ENCODE measurements at places on chromosomes 7 and 10. TPM values are rescaled to one million over a fixed set of nuclear protein-coding genes. Genes with fewer than 3 reads are reported as not detected.

- DNase-seq, result no peak
Observed at GRCh38 chr7:28447071-28447470, 34.8 kb downstream of the CREB5 start.

GRCh38 chr10:101446071-101446470, 92.1 kb downstream of the BTRC start:
- DNase-seq, result no peak

DNA sequence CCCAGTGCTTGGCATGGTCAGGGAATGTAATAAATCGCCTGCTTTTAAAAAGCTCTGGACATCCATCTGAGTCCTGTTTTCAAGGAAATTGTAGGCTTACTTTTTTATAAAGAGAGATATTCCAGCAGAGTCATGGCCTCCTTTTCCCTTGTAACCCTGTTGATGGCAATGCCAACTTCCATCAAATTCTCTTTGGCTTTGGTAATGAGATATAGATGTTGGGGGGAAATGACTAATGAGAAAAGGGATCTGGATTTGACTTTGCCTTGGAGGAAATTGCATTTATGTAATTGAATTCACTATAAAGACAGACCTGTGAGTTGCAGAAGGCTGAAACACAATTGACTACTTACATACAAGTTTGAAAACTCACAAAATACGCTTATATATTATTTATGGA, 347.5 kb downstream of the GPR158 start:
- no peak for DNase-seq

GRCh38 chr10:38600146-38600545, 506.0 kb downstream of the ZNF37A start:
- no peak for DNase-seq

DNA sequence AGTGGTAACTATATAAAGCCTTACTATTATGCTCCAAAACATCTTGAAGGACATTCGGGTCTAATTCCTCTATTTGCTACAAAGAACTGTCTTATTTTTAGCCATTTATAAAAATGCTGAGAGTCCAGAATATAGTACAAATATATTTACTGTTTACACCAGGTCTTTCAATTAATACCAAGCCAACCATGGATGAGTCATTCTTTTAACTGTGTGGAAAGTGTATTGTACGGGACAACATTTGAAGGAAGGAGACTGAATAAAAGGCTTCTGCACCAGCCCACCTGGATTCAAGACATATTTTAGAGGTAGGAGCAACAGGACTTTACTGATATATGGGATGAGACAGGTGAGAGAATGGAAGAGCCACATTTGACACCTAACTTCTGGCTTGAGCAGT, 35.4 kb downstream of the MASTL start:
- DNase-seq, result no peak

The MACC1 gene
- total RNA-seq, result 19.3 TPM
